ENCODE measurements at places on chromosomes 4 and X. TPM values are rescaled to one million over a fixed set of nuclear protein-coding genes. Genes with fewer than 3 reads are reported as not detected.
A peak's percentile ranks its signal among the peaks of the same experiment; 100 is the strongest.

- no peak overlapping the region for H3K27ac ChIP-seq
- H3K4me1 ChIP-seq, result no peaks in the 10 kb centered on the region
- H3K4me3 ChIP-seq, result no peak overlapping the region
- DNase-seq, result no peak
- H3K36me3 ChIP-seq, result no peaks in the 10 kb centered on the region
- no peaks in the 10 kb centered on the region for H3K27me3 ChIP-seq
Observed at GRCh38 chr4:28388471-28388870, 1527.8 kb downstream of the STIM2 start.

Gene TMEM255A
- not detected for polyA plus RNA-seq

Gene SLC2A9
- 0.52 TPM for polyA plus RNA-seq

- DNase-seq, result no peak
- H3K36me3 ChIP-seq, result no peaks in the 10 kb centered on the region
- no peak overlapping the region for H3K4me3 ChIP-seq
- peaks cover 7% of the 10 kb centered on the region for H3K4me1 ChIP-seq
- peaks cover 23% of the 10 kb centered on the region for H3K27me3 ChIP-seq
Observed at GRCh38 chr4:42391981-42392380, 5.3 kb upstream of the SHISA3 start.

DNA sequence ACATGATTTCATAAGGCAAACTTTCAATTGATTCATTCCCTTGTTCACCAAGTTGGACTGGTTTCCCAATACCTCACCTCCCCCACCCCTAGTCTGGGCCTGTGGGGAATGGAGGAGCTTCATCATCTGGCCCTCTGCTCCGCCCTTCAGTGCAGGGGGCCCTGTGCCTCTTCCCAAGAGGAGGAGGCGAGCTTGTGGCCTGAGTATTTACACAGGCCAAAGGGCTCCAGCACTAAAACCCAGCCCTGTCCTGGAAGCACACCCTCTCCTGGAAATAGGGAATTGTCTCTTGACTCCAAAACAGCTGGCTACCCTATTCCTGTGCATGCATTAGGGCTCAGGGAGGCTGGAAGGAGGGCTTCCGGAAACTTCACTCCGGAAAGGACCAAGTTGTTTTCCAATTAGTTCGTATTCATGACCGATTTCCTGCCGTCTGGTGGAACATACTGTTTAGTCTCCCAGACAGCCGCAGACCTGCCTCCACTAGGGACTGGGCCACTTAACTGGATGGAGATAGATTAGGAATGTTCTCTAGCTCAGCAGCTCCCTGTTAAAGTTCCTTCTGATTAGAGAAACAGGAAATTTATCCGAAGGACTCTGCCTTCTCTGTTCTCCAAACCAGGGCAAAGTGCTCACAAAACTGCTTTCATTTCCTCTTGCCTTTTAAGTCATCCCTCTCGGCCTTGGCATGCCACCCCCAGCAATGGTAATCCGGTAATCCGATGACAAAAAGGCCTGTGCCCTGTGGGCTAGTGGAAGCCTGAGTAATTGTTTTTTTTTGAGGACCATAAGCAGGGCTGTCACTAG, 5.8 kb downstream of the SRPX2 start:
- H3K4me1 ChIP-seq, result no peaks in the 10 kb centered on the region
- H3K27me3 ChIP-seq, result peaks cover 10% of the 10 kb centered on the region
- no peak for DNase-seq
- no peaks in the 10 kb centered on the region for H3K36me3 ChIP-seq
- H3K27ac ChIP-seq, result no peak overlapping the region

Gene KLHL4
- not detected for polyA plus RNA-seq

Gene DACH2
- polyA plus RNA-seq, result not detected

GRCh38 chr4:164012396-164013027, 518.0 kb downstream of the TMA16 start:
- no peak overlapping the region for H3K27ac ChIP-seq
- no peak overlapping the region for H3K4me3 ChIP-seq
- DNase-seq, result peak; percentile 18
- H3K36me3 ChIP-seq, result no peaks in the 10 kb centered on the region
- H3K27me3 ChIP-seq, result no peaks in the 10 kb centered on the region
- H3K4me1 ChIP-seq, result no peaks in the 10 kb centered on the region

- no peaks in the 10 kb centered on the region for H3K27me3 ChIP-seq
- no peak for DNase-seq
- H3K4me3 ChIP-seq, result no peak overlapping the region
- H3K27ac ChIP-seq, result no peak overlapping the region
- no peaks in the 10 kb centered on the region for H3K36me3 ChIP-seq
- no peaks in the 10 kb centered on the region for H3K4me1 ChIP-seq
Observed at GRCh38 chrX:20711366-20711765, 444.7 kb upstream of the RPS6KA3 start.

DNA sequence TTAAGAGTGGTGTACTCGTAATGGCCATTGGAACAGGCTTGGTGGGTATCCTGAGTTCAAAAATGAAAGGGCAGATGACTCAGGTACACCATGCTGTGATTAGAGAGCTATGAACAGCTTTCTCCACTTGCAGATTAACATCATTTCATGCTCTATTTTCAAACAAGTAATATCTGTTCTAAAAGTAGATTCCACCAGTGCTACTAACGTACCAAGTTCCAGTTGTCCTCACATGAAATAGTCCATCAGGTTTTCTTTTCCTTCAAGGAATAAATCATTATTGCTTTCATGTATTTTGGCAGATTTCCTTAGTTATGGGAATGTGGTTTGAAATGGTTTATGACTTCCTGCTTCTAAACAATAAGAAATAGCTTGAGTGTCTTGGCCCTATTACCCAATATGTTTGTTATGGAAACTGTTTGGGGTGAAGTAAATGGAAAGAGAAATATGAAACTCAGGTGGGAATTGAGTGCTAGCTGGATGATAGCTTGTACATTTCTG, 49.9 kb downstream of the PCDH7 start:
- H3K4me3 ChIP-seq, result no peak overlapping the region
- H3K27ac ChIP-seq, result no peak overlapping the region
- no peaks in the 10 kb centered on the region for H3K4me1 ChIP-seq
- no peaks in the 10 kb centered on the region for H3K27me3 ChIP-seq

Gene SPANXN2
- polyA plus RNA-seq, result not detected

Gene PNMA5
- polyA plus RNA-seq, result 0.08 TPM

- no peak for DNase-seq
- no peak overlapping the region for H3K27ac ChIP-seq
- H3K4me1 ChIP-seq, result no peaks in the 10 kb centered on the region
- peaks cover 4% of the 10 kb centered on the region for H3K36me3 ChIP-seq
- H3K27me3 ChIP-seq, result no peaks in the 10 kb centered on the region
- H3K4me3 ChIP-seq, result no peak overlapping the region
Observed at GRCh38 chrX:24619647-24620046, 27.5 kb downstream of the PCYT1B start.

Gene RNF150
- 0.15 TPM for polyA plus RNA-seq

DNA sequence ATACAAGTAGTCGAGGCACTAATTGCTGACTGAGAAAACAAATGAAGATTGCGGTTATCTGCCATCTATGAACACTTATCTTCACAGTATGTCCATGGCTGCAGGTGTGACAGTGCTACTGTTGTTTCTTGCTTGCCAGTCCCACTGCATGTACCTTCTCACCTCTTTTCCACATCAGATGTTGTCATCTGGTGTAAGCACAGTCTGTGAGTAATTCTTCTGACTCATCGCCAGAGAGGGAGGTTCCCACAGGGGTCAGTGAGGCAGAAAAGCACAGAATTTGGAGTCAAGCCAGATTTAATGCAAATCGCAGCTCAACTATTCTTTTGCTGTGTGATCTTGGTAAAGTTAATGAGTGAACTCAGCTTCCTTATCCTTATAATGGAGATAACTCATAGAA, 144.4 kb downstream of the GLRA2 start:
- no peaks in the 10 kb centered on the region for H3K27me3 ChIP-seq
- no peaks in the 10 kb centered on the region for H3K36me3 ChIP-seq
- H3K4me1 ChIP-seq, result peaks cover 45% of the 10 kb centered on the region
- DNase-seq, result peak; percentile 22
- H3K4me3 ChIP-seq, result no peak overlapping the region

DNA sequence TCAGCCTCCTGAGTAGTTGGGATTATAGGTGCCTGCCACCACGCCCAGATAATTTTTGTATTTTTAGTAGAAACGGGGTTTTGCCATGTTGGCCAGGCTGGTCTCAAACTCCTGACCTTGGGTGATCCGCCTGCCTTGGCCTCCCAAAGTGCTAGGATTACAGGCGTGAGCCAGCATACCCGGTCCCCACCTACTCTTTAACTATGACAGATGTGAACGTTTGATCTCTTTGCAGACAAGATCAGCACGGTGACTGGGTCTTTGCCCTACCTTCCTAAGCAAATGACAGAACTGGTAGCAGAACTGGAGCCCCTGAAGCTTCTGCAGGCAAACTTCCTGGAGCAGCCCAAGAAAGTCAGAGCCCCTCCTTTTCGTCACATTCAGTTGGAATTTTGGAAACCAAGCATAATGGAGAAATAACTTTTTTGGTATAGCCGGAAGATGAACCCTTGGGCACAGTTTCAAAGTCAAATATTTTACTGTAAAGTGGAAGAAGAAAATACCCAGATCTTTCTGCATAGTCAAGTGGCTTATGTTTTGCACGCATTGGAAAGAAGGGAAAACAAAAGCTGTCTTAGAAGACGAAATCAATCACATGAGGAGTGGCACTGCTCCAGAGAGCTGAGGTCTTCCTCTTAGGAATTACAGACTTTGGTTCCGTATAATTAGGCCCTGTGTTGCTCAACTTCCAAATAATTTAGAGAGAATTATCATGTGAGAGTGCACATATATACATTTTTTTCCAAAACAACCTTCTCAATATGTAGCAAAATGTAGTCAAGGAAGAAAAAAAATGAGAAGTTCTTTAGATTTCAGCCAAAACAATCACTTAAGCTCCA, 90.6 kb downstream of the SORBS2 start:
- no peak overlapping the region for H3K27ac ChIP-seq
- DNase-seq, result no peak
- peaks cover 8% of the 10 kb centered on the region for H3K27me3 ChIP-seq
- no peaks in the 10 kb centered on the region for H3K4me1 ChIP-seq
- no peaks in the 10 kb centered on the region for H3K36me3 ChIP-seq

GRCh38 chr4:155629956-155630355, 36.7 kb upstream of the GUCY1A1 start:
- H3K36me3 ChIP-seq, result no peaks in the 10 kb centered on the region
- no peaks in the 10 kb centered on the region for H3K27me3 ChIP-seq
- no peak overlapping the region for H3K27ac ChIP-seq

GRCh38 chr4:74555231-74555630, 110.3 kb downstream of the AREG start:
- no peaks in the 10 kb centered on the region for H3K27me3 ChIP-seq
- DNase-seq, result no peak
- no peaks in the 10 kb centered on the region for H3K36me3 ChIP-seq
- H3K4me1 ChIP-seq, result no peaks in the 10 kb centered on the region
- no peak overlapping the region for H3K4me3 ChIP-seq

Gene MXRA5
- polyA plus RNA-seq, result not detected

GRCh38 chr4:7620086-7620813, 185.5 kb upstream of the PSAPL1 start:
- H3K4me3 ChIP-seq, result no peak overlapping the region
- H3K27ac ChIP-seq, result no peak overlapping the region
- H3K27me3 ChIP-seq, result peaks cover 4% of the 10 kb centered on the region
- no peaks in the 10 kb centered on the region for H3K4me1 ChIP-seq

- peak overlapping the region; percentile 36 for H3K27ac ChIP-seq
- H3K36me3 ChIP-seq, result no peaks in the 10 kb centered on the region
- H3K27me3 ChIP-seq, result no peaks in the 10 kb centered on the region
- H3K4me1 ChIP-seq, result no peaks in the 10 kb centered on the region
Observed at GRCh38 chrX:135307171-135307570, 2.1 kb upstream of the ETDC start.

DNA sequence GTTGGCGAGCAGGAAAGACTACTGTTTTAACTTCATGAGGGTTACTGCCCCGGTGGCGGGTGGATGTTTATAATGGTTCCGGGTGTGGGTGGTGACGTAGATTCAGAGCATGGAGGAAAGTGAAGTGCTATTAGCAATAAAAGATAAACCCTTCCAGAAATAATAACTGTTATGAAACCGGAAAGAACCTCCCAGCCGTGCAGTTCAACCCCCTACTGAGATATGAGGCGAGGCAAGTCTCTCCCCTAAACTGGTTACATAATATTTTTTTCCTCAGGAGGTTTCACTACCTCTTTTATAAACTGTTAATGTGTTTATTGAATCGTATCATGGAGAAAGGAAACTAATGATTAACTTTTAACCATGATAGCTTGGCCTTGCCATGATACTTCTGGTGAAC, 33.9 kb upstream of the STIM2 start:
- H3K4me1 ChIP-seq, result peaks cover 79% of the 10 kb centered on the region
- H3K27me3 ChIP-seq, result peaks cover 22% of the 10 kb centered on the region
- peak overlapping the region; percentile 63 for H3K4me3 ChIP-seq
- H3K27ac ChIP-seq, result peak overlapping the region; percentile 98
- peaks cover 8% of the 10 kb centered on the region for H3K36me3 ChIP-seq
- peak; percentile 89 for DNase-seq
